ENCODE measurements at places on chromosomes 1 and 21.

DNA sequence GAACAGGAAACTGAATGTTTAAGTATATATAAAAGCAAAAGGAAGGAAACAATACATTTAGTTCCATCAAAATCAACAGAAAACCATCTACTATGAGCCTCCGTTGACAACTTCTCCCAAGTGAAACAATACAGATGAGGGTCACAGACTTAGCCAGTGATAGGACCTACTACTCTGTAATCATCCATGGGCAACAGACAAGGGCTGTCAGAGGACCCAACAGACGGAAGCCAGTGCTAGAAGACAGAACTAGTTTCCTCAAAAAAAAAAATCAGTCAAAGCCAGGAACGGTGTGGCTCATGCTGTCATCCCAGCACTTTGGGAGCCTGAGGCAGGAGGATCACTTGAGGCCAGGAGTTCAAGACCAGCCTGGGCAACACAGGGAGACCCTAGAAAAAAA, 20.6 kb downstream of the RERE start:
- no peak for DNase-seq

DNA sequence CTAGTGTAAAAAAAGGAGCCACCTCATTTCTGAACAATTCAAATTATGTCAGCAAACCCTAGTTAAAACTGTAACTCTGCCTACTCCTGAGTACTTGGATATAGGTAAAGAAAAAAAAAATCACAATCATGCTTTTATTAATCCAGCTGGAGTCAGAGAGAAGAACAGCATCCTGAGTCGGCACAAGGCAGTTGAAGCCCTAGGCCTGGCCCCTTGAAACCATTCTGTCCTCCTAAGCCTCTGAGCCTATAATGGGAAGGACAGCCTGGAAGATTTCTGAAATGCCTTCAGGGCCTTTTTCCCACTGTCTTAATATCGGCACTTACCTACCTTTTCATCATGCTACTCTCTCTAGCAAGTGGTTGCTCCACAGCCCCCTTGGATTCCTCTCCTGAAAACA, 32.5 kb downstream of the CDC42BPA start:
- DNase-seq = no peak

- DNase-seq = no peak
Observed at GRCh38 chr1:215003686-215004085, 78.9 kb upstream of the KCNK2 start.

- DNase-seq = no peak
Observed at GRCh38 chr21:31258073-31258472, 86.0 kb downstream of the TIAM1 start.

- no peak for DNase-seq
Observed at GRCh38 chr1:20551945-20552727, at the start of gene FAM43B. TSS of gene FAM43B (plus strand) at chr1:20552573. CDS start at chr1:20552974, 401 bp downstream.

Data from stimulated activated CD8-positive, alpha-beta memory T cell treated with anti-CD3 and anti-CD28 coated beads, Interleukin-4, amount 100 ng/mL, for 24 hours (primary cell).